Kidney (tissue), 22 donors: ENCODE measurements at places on chromosomes 16 and 17. TPM values are rescaled to one million over a fixed set of nuclear protein-coding genes. Genes with fewer than 3 reads are reported as not detected.

The CISD3 gene
- 152 TPM for polyA plus RNA-seq

The PMP22 gene
- 37.0 TPM for polyA plus RNA-seq

The DNAI2 gene
- not detected for polyA plus RNA-seq

- DNase-seq = no peak
Observed at GRCh38 chr17:34706029-34706428, 126.6 kb downstream of the TMEM132E start.

GRCh38 chr16:56347166-56347565 lies 78.2 kb downstream of the AMFR start:
- peak; percentile 63 for DNase-seq

DNA sequence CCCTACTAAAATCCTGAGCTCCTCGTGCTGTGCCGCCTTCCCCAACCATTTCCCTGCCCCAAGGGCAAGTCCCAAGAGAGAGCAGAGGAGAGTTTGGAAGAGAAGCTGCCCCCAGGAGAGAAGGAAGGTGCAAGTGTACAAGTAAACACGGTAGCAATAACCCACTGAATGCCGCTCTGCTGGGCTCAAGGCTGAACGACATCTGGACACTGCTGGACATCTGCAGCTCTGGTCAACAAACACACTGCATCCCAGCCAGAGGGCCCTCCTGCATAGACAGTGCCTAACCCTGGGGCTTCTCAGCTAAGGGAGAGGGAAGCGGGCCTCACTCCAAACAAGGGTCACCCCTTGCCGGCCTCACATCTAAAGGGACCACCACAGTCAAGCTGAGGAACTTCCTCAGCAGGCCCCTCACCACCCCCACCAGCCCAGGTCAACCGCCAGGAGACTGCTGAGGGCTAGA lies 12.7 kb downstream of the JUP start:
- DNase-seq = peak; percentile 40

DNA sequence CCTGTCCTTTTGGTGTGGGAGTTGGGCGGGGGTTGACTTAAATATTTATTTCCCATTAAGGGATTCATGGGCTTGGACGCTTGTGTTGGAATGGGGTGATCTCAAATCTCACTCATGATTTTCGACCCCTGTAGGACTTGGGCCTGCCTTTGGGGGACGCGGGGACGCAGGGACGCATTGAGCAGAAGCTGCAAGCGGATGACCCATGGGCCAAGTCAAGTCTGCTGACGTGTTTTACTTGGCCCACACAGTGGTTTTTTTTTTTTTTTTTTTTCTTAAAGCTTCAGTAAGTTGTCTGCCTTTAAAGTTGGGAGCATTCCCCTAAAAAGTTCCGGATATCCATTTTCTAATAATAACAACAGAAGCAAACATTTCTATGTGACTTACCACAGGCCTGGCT lies 28.9 kb downstream of the CMIP start:
- peak; percentile 81 for DNase-seq
